ENCODE measurements at places on chromosomes 1 and 21.
A peak's percentile ranks its signal among the peaks of the same experiment; 100 is the strongest.

DNA sequence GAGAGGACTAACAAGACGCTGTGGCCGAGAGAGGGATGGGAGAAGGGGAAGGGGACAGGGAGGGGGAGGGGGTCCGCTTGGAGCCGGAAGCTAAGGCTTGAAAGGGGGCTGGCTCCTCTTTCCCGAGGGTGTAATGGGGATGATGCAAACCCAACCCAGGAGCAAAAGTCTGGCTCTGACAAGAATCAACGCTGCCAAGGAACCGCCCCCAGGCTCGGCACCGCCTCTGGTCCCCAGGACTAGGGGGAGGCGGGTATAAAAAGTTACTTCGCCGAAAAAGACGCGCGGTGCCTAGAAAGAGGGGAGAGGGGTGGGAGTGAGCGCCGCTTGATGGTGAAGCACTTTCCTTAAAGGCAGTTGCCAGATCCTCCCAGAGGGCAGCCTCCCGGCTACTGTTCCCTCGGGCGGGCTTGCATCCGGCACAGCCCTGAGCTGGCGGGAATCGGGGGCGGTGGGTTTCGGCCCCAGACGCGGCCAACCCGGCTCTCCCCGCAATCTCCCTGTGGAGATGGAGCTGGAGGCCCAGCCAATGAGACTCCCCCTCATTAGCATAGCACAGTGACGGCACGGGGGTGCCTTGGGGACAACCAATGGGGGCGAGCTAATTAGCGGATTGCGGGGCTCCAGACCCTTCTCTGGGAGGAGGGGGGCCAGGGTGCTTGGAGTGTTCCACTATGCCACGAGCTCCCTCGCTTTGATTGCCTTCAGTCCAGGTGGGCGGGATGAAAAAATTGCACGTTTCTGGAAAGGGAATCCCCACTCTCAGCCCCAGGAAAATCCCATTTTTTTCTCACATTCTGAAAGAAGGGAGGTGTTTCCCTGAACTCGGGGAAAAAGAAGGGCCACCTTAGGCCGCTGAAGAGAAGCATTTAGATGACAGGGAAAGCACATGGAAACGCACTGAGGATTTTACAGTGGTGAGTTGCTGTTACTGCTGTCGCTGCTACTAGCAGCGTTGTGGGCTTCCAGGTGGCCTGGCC, at the start of gene KCNT2:
Gene KCNT2 (minus strand): TSS at position 51 of the 980 bp plus-strand sequence. CDS start 131 bp downstream, outside the sequence.
- DNase-seq = peak; percentile 42
- peaks cover 6% of the 10 kb centered on the region for H3K4me1 ChIP-seq
- H3K36me3 ChIP-seq = no peaks in the 10 kb centered on the region
- H3K27ac ChIP-seq = no peak within 1 kb of the TSS

DNA sequence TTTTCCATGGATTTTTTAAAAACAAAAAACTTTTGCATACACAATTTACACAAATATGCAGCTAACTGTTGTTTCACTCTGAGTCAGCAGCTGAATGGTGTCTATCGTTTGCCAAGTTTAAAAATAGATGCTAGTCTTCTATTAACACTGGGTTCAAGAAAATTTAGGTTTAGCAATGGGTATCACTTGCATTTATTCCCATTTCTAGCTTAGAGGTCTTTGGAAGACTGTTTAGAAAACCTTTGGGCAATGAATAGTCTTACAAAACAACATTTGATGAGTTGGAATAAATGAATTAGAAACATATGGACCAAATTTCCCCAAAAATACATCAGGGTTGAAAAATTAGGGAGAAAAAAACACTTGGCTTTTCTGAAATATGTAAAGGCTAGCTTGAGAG, 165.8 kb downstream of the LYPLAL1 start:
- no peaks in the 10 kb centered on the region for H3K36me3 ChIP-seq
- H3K27me3 ChIP-seq = no peaks in the 10 kb centered on the region
- no peaks in the 10 kb centered on the region for H3K4me1 ChIP-seq
- DNase-seq = no peak
- H3K4me3 ChIP-seq = no peak overlapping the region
- no peak overlapping the region for H3K27ac ChIP-seq

GRCh38 chr1:5514527-5515183, 477.6 kb downstream of the NPHP4 start:
- no peak overlapping the region for H3K27ac ChIP-seq
- no peaks in the 10 kb centered on the region for H3K36me3 ChIP-seq
- peak; percentile 55 for DNase-seq
- peaks cover 6% of the 10 kb centered on the region for H3K27me3 ChIP-seq

DNA sequence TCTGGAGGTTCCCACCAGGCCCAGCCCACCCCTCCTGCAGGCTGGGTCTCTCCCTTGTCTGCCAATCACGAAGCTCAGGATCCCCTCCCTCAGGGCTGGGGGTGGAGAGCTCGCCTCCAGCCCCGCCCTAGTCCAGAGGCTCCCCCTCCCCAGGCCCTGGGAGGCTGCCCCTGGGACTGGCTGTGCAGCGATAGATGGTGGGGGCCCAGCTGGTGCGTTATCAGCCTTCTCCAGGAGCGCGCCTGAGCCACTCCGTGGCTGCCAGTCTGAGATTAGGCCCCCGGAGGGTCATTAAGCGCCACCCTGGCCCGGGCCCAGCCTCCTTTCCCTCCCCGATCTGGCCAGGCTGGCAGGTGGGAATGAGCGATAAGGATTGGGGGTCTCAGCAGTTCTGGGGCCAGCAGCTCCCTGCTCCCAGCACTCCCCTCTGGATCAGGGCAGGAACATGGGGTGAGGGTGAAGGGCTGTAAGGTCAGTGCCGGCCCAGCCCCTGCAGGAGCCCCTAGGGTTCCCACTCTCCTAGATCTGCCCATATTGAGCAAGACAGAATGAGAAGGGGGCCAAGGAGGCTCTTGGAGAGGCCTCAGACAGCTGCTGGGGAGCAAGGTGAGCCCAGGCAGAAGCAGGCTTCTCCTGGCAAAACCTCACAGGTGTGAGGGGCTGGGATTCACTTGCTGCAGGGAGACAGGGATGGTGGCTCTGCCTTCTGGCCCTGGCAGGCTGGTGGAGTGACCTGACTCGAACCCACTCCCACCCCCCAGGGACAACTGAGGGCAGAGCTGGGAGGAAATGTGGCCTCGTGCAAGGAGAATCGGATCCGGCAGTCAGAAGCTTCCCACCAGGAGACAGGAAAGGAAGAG, 8.5 kb downstream of the PDZK1IP1 start:
- H3K27me3 ChIP-seq = peaks cover 7% of the 10 kb centered on the region
- peaks cover 6% of the 10 kb centered on the region for H3K4me1 ChIP-seq
- H3K36me3 ChIP-seq = no peaks in the 10 kb centered on the region
- H3K4me3 ChIP-seq = no peak overlapping the region
- DNase-seq = no peak

- DNase-seq = no peak
- H3K4me1 ChIP-seq = no peaks in the 10 kb centered on the region
- no peaks in the 10 kb centered on the region for H3K27me3 ChIP-seq
- no peak overlapping the region for H3K27ac ChIP-seq
- H3K4me3 ChIP-seq = no peak overlapping the region
- no peaks in the 10 kb centered on the region for H3K36me3 ChIP-seq
Measured at GRCh38 chr1:192787914-192788585, 20.8 kb upstream of the RGS2 start.

- no peak overlapping the region for H3K4me3 ChIP-seq
- no peak for DNase-seq
- no peaks in the 10 kb centered on the region for H3K36me3 ChIP-seq
- H3K27ac ChIP-seq = no peak overlapping the region
- H3K4me1 ChIP-seq = no peaks in the 10 kb centered on the region
- H3K27me3 ChIP-seq = no peaks in the 10 kb centered on the region
Measured at GRCh38 chr21:17545007-17545406, 32.2 kb downstream of the CXADR start.

- H3K27me3 ChIP-seq = no peaks in the 10 kb centered on the region
- H3K27ac ChIP-seq = no peak overlapping the region
- peaks cover 4% of the 10 kb centered on the region for H3K4me1 ChIP-seq
- no peaks in the 10 kb centered on the region for H3K36me3 ChIP-seq
- peak; percentile 80 for DNase-seq
- no peak overlapping the region for H3K4me3 ChIP-seq
Measured at GRCh38 chr21:45140346-45140940, 66.1 kb downstream of the ADARB1 start.

GRCh38 chr1:24929398-24930259, 447 bp downstream of the RUNX3 start:
- no peaks in the 10 kb centered on the region for H3K27me3 ChIP-seq
- H3K27ac ChIP-seq = peak overlapping the region; percentile 89
- H3K4me1 ChIP-seq = peaks cover 60% of the 10 kb centered on the region
- peak; percentile 65 for DNase-seq
- peak overlapping the region; percentile 77 for H3K4me3 ChIP-seq

- peak overlapping the region; percentile 92 for H3K27ac ChIP-seq
- H3K4me1 ChIP-seq = peaks cover 33% of the 10 kb centered on the region
- peak; percentile 53 for DNase-seq
- no peaks in the 10 kb centered on the region for H3K27me3 ChIP-seq
Measured at GRCh38 chr1:11979028-11979850, 1.0 kb upstream of the MFN2 start.

- no peak for DNase-seq
- H3K4me3 ChIP-seq = no peak overlapping the region
- no peaks in the 10 kb centered on the region for H3K27me3 ChIP-seq
- no peaks in the 10 kb centered on the region for H3K4me1 ChIP-seq
Measured at GRCh38 chr1:186812570-186812969, 16.2 kb upstream of the PLA2G4A start.

- H3K4me1 ChIP-seq = no peaks in the 10 kb centered on the region
- H3K27me3 ChIP-seq = no peaks in the 10 kb centered on the region
- H3K36me3 ChIP-seq = no peaks in the 10 kb centered on the region
- H3K4me3 ChIP-seq = no peak overlapping the region
Measured at GRCh38 chr1:87064309-87064708, 149.9 kb downstream of the HS2ST1 start.

- no peaks in the 10 kb centered on the region for H3K27me3 ChIP-seq
- H3K4me3 ChIP-seq = no peak overlapping the region
- no peak for DNase-seq
- H3K27ac ChIP-seq = no peak overlapping the region
Measured at GRCh38 chr1:101929343-101929742, 67.4 kb downstream of the OLFM3 start.

DNA sequence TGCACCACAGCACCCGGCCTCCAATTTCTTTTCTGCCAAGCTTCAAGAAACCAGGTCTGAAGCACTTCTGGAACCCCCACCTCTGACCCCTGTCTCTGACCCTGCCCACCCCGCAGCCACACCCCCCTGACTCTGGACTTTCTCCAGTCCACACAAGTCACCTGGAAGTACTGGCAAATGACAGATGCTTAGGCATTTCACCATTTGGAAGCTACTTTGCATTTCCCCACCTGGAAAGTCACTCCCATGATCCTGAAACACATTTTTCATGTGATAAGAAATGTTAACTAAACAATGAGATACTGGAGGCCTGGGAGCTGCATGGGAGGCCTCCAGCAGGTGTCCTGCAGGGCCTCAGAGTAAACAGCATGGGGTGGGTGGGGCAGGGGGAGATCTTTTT, 45.7 kb downstream of the NTPCR start:
- H3K27ac ChIP-seq = no peak overlapping the region
- no peak overlapping the region for H3K4me3 ChIP-seq
- H3K36me3 ChIP-seq = peaks cover 7% of the 10 kb centered on the region
- DNase-seq = no peak

DNA sequence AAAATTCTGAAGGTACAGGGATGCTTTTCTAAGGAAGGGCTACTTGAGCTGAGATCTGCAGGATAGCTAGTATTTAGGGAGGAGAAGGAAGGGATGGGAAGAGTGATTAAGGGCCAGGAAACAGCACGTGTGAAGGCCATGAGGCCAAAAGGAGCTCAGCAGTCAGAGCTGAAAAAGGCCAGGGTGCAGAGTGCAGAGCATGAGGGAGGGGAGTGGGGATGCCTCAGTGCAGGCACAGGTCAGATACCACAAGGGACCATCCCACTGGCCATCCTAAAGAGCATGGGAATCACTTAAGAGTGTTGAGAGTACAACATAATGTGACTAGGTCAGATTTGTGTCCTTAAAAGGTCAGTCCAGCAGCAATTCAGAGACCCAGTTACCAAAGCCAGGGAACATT, 16.0 kb downstream of the LRRN2 start:
- no peak for DNase-seq
- no peaks in the 10 kb centered on the region for H3K36me3 ChIP-seq
- no peak overlapping the region for H3K27ac ChIP-seq
- no peaks in the 10 kb centered on the region for H3K27me3 ChIP-seq

- peaks cover 33% of the 10 kb centered on the region for H3K36me3 ChIP-seq
- DNase-seq = no peak
- H3K27ac ChIP-seq = no peak overlapping the region
Measured at GRCh38 chr1:19628879-19629278, 15.2 kb upstream of the NBL1 start.

GRCh38 chr21:25807191-25807590, 72.4 kb downstream of the GABPA start:
- no peak for DNase-seq
- H3K36me3 ChIP-seq = no peaks in the 10 kb centered on the region
- no peak overlapping the region for H3K27ac ChIP-seq
- no peaks in the 10 kb centered on the region for H3K4me1 ChIP-seq

- H3K4me1 ChIP-seq = no peaks in the 10 kb centered on the region
- no peak overlapping the region for H3K4me3 ChIP-seq
- H3K27me3 ChIP-seq = no peaks in the 10 kb centered on the region
Measured at GRCh38 chr1:26583646-26584485, 54.3 kb downstream of the RPS6KA1 start.

DNA sequence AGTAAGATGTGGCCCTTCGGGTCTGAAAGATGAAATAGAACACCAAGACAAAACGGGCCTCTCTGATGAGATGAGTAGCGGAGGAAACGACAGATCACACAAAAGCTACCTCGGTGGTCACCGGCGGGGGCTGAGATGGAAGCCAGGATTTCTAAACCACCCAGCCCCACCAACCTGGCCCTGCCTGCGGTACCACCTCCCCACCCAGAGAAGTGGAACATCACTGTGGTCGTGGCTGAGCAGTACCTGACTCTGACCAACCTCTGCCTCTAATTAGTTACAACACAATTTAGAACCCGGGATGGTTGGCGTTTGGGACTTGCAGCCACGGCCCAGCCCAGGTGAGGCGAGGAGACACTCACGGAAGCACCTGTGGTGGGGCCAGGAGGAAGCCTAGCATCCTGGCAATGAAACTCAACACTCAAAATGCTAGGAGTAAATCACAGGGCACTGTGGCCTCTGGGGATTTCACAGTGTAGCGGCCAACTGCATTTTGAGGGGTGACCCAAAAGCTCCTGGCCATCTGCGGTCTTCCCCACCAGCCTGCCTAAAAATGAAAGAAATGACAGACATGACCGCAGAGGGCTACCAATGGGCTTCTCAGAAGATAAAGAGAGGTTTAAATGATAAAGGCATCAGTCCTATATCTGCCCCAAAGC, 73.4 kb downstream of the ITPKB start:
- no peak overlapping the region for H3K4me3 ChIP-seq
- H3K27ac ChIP-seq = no peak overlapping the region
- H3K4me1 ChIP-seq = peaks cover 69% of the 10 kb centered on the region
- no peaks in the 10 kb centered on the region for H3K27me3 ChIP-seq
- peaks cover 3% of the 10 kb centered on the region for H3K36me3 ChIP-seq

DNA sequence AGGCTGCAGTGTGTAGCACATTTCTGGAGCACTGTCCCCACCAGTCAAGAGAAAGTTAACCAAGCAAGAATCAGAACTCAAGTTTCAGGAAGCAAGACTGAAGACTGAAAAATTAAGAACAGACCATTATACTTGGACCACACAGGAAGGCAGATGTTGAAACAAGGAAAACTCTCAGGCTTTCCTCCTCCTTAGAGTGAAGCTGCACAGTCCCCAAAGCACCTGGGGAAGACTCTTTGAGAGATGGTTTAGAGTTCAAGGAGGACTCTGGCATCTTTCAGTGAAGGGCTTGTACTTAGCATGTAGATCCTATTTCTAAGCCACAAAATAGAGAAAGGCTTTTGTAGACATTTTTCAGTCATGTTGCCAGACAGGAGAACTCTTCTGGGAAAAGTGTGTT, 113.7 kb upstream of the KCTD3 start:
- no peaks in the 10 kb centered on the region for H3K27me3 ChIP-seq
- H3K36me3 ChIP-seq = no peaks in the 10 kb centered on the region
- no peaks in the 10 kb centered on the region for H3K4me1 ChIP-seq
- no peak overlapping the region for H3K27ac ChIP-seq

Measured in CD8-positive, alpha-beta memory T cell (primary cell).